ENCODE measurements at places on chromosomes 2 and 18.
A peak's percentile ranks its signal among the peaks of the same experiment; 100 is the strongest.

DNA sequence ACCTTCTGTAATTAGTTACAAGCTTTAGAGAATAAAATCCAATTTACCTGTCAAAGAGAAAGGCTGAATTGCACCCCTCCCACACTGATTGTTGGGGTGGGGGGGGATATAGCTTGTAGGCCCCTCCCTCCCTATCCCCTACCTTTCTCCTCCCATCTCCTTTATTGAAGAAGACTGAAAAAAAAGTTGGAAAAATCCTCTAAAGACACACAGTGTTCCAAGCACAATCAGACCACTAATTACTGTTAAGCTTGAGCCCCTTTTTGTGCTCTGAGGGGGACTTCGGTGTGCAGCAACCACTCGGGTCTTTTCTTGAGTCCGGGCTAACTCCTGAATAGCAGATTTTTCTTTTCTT is 43.0 kb upstream of the FZD5 start:
- no peak for DNase-seq

DNA sequence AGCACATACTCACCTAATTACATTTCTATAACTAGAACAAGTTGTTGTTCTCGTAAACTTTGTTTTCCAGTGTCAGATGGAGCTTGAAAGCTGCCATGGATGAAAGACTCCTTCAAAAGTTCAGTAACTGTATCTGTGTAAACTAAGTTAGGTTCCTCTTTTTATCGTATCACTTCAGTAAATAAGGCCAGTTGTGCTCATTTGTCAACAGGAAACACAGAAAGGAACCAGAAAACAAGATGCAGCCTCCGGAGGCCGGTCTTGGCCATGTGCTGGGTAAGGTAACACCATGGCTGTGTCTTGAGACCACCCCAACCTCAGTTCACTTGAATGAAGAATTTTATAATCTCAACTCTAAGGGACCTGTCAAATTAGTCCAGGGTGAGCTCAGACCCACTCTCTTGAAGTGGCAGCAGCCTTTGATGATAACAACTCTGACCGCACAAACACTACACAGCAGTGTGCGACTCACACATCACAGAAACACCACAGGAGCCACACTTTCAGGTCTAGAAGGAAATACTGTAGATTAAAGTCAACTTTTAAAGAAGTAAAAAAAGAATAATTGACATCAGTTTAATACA is 213.8 kb downstream of the AFF3 start:
- no peak for DNase-seq

DNA sequence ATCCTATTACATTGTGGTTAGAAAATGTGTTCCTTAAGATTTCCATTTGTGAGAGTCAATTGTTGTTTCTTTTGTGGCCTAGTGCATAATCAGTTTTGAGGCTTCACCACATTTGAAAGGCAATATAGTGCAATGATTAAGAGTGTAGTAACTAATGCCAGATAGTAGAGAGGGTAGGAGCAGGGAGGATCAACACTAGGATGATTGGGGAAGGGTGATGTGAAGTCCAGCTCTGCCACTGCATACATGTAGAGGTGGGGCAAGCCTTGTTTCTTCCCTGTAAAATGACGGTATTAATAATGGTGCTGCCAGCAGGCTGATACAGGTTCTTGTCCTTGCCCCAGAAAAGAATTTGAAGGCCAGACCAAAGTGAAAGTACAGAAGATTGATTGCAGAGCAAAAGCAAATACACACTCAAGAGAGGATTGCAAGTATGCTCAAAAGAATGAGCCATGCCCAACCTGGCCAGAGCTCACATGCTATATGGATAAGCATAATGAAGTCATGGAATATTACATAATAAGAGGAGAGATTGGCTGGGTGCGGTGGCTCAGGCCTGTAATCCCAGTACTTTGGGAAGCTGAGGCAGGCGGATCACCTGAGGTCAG is 8.0 kb downstream of the SP100 start:
- no peak for DNase-seq

DNA sequence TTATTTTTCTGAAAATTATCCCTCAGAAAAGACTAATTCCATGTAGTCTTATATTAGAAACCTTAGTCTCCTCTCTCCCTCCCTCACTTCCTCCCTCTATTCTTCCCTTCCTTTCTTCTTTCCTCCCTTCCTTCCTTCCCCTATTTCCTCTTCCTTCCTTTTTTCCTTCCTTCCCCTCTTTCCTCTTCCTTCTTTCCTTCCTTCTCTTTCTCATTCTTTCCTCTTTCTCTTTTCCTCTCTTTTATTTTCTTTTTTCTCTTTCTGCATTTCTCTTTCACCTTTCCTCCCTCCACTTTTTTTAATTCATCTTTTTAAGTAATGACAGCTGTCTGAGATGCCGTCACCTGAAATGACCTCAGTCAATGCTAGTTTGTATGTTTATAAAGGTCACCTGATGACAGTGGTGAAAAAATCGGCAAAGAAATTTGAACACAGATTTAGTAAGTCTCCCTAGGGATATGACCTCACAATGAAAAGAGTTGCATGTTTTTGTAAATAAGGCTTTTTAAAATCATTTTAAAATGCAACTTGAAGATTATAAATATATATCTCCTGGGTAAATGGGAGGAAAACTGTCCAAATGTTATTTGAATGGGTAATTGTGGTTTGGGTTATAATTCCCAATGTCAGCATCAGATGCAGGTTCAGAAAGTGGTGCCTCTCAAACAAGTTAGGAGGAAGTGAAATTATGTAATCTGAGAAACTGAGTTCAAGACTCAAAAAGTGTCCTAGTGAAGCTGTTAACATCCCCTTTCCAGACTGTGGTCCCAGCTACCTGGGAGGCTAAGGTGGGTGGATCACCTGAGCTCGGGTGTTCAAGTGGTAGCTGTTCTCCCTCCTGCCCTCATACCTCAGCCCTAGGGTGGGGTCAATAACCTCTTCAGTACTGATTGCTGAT is 90.3 kb upstream of the ST3GAL5 start:
- DNase-seq = no peak

GRCh38 chr2:98730053-98730706 is 752 bp downstream of the MGAT4A start:
- DNase-seq = peak; percentile 42

DNA sequence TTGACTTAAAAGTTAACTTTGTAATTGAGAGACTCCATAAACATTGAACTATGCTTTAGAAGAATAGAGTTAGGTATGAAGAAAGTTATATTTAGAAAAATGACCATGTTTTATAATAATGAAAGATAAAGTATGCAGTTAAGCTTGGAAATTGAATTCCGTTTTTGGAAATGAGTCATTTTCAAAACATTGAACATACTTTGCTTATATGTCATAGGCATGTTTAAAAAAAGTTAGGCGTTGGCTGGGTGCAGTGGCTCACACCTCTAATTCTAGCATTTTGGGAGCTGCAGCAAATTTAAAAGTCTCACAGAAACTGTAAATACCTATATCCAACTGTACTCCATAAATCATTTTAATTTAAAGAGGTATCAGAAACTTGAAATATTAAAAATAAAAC is 607.4 kb downstream of the CBLN2 start:
- no peak for DNase-seq

- DNase-seq = no peak
Measured at GRCh38 chr2:229873123-229873581, 48.7 kb downstream of the TRIP12 start.

DNA sequence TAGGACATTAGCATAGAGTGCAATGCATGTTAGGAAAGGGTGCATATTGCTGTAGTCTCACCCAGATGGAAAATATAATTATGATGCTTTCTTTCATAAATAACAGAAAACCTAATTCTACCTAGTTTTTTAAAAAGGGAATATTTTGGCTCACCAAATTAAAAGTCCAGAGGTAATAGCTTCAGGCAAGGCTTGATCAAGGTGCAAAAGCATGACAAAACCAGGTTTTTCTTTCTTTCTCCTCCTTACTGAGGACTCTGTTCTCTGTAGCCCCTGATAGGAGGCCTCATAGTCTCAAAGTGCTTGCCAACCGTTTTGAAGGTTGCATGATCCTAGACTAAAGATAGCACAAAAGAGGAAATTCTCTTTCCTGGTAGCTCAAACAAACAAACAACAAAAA is 349.9 kb downstream of the CTNNA2 start:
- no peak for DNase-seq

DNA sequence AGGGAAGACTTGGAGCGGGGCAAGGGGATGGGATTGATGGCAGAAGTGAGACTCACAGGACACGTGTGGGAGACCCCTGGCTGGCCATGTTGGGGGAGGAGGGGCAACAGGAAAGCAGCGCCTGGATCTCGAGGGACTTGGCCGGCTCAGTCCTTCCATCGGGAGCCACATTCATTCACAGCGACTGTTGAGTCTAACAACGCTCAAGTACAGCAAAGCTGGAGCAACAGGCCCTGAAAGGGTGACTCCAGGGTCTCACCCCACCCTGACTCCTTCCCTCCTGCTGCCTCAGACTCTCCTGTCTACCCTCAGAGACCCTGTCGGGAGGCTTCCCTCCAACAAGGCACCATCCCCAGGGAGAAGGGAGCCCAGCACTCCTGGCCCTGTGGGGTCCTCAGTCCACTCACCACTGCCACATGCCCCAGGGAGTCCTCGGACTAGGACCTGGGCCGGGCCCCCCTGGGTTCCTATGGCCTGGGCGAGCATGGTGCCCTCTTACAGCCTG is 14.8 kb upstream of the ALPI start:
- no peak for DNase-seq

DNA sequence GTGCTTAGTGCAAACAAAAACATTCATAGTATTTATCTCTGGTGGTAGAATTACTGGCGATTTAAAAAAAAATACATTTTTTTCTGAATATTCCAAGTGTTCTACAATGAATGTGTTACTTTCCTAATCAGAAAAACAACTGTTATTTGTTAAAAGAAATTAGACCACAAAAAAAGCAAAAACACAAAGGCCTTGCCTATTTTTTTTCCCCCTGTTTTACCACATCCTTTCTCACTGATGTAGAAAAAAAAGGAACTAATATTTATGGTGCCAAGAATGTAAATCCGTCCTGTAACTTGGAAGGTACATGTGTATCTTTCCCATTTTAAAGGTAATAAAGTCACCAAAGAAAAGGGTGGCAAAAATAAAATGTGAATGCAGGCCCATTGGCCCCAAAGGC is 28.4 kb upstream of the MGAT4A start:
- DNase-seq = no peak

DNA sequence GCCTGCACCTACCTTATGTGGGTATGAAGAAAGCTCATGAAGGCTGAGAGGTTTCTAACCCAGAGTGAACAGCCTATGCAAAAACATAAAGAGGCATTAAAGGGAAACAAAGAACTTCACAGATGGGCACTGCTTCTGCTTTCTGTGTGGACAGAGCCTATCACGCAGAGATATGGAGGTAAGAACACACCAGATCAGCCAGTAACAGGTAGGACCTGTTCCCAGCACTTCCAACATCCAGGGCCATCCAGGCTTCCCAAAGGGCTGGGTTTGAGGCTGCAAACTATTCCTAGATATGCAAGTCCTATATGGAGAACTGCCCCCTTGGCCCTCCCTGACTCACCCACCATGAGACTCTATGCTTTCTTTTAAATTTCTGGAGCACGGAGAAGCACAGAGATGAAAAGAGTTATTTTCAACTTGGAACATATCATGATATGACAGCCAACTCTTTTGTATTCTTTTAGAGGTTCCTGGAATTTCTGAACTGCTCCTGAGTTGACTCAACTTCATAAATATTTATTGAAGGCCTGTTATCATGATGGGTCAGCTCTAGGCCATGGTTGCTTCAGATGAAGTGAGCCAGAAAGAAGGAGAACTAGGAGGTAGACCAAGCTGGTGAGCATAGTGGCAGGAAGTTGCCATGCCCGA is 77.4 kb upstream of the PPP1CB start:
- no peak for DNase-seq

DNA sequence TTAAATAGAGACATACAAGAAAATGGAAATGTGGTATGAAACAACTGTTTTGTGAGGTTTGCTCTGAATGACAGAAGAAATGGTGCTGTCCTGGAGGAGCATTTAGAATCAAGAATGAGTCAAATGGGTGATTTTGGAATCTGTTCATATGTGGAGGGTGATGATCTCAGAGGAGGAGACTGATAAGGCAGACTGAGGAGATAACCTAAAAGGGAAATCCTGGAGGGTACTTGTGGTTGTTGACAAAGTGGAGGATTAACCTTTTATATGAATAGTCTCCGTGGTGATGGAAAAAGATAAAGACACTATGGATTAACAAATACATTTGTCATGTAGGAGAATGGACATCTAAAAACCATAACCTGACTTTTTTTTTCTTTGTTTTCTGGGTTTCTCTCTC is 74.1 kb downstream of the MMADHC start:
- DNase-seq = no peak

GRCh38 chr2:147863835-147864234 is 19.0 kb downstream of the ACVR2A start:
- no peak for DNase-seq

DNA sequence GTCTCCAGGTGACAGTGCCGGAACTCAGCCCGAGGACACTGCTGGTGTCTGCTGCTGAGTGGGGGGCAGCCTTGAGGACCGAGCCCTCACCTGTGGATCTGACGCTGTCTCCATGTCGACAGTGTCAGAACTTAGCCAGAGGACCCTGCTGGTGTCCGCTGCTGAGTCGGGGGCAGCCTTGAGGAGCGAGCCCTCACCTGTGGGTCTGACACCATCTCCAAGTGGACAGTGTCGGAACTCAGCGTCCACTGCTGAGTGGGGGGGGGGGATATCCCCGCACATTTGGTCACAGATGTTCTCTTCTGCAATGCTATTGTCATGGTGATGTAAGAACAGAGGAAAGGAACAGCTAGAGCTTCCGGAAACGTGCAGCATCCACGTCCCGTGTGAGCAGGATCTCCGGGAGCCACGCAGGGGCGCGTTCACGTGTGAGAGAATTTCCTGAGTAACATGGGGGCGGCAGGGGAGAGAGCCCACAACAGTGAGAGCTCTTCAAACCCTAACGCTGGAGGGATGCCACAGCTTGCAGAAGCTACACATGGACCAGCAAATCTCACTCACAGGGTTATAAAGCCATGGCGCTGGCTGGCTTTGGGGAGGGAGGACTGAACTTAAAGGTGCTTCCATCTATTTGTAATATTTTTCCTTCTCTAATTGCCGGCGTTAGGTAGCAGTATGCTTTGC is 250.7 kb upstream of the SALL3 start:
- no peak for DNase-seq

DNA sequence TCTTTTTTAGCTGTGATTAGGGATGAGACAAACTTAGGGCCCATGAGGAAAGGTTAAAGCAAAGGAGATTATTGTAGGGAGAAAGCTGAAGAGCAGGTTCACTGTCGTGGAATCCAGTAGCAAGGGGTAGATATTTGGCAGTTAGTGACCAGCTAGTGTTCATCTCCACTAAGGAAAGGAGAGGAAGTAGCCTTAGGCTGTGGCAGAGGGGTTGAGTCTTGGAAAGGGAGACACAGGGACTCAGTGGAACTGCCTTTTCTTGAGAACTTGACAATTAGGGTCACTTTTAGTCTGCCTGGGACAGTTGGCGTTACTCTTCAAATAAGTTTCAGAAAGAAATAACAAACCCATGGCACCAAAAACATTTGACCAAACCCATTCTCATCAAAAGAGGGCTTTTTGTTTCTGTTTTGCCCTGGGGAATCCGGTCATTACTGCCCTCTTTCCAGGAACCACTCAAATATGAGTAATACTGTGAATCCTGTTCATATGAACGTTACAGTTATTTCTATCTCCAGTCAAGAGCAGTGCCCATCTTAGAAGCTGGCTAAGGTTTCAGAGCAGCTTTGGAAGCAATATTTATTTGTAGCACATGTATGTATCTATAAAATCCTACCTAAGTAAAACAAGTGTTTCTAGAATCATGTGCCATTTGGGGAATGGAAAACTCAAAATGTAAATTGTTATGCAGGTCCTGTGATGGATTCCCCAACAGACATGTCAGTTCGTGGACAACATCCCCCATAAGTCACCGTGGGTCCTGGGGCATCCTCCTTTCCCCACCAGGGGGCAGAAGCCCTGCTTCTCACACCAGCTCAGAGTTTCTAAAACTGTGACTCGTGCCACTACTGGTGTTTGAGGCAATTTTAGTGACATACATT is 77.3 kb upstream of the PHLPP1 start:
- peak; percentile 48 for DNase-seq

Data from stimulated activated CD4-positive, alpha-beta T cell treated with anti-CD3 and anti-CD28 coated beads, Interleukin-12 subunit alpha, Interleukin-12 subunit beta, amount 100 ng/mL, for 4 hours (primary cell).